ENCODE measurements at places on chromosomes 2 and 18.

GRCh38 chr2:95023222-95023597, 2.3 kb upstream of the MAL start:
- DNase-seq = peak; percentile 54

GRCh38 chr2:230910546-230911177, 14.4 kb downstream of the GPR55 start:
- no peak for DNase-seq

DNA sequence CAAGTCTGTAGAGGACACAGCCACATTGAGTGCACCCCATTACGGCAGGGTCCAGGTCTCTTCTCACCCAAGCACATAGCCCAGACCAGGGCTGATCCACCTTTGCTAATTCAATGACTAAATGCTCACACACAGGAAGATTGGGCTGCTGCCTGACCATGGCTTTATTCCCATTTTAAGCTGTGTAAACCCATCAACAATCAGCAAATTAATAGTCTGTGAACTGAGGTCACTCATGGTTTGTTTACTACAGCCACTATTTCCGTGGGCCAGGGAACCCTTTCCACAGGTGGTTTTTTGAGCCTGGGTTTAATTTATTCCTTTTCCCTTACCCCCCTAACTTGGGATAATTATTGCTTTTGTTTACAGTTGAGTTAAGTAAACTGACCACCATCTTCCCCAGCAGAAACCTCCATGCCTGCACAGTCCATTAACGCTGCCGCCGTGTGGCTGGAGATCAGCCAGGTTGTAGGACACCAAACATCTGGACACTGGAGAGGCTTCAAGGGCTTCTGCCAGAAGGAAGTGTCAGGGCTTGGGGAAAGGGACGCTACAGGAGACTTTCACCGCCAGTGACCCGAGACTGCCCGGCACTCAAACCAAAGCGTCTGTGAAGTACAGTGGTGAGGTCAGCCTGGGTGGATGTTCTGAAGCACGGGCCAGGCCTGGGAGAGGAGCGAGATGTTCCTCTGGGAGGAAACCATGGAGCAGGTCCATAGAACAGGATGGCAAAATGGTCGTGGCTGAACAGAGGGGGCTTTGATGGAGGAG, 282.9 kb downstream of the DYSF start:
- DNase-seq = no peak

DNA sequence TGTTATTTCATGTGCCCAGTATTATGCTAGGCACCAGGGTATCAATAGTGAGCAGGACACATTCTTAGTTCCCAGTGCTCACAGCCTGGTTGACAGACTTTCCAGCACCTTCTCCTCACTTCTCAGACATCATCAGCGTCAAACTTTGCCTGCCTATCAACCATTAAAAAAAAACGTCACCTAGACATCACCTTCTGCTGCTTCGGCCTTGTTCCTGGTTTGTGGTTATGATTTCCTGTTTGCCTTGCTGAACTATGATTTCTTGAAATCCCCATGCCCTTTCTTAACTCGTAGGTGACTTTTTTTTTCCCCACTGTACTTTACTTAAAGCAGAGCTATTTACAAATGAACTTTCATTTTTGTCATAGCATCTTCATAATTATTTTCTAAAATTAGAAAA, 60.4 kb upstream of the NABP1 start:
- peak; percentile 50 for DNase-seq

- DNase-seq = no peak
These were observed 75.6 kb downstream of the AAK1 start for GRCh38 chr2:69567909-69568300.

Measured in stimulated activated CD4-positive, alpha-beta T cell treated with anti-CD3 and anti-CD28 coated beads, Interleukin-1b, Interleukin-23, amount 100 ng/mL, for 48 hours (primary cell).